ENCODE measurements at places on chromosomes 1 and 21.

DNA sequence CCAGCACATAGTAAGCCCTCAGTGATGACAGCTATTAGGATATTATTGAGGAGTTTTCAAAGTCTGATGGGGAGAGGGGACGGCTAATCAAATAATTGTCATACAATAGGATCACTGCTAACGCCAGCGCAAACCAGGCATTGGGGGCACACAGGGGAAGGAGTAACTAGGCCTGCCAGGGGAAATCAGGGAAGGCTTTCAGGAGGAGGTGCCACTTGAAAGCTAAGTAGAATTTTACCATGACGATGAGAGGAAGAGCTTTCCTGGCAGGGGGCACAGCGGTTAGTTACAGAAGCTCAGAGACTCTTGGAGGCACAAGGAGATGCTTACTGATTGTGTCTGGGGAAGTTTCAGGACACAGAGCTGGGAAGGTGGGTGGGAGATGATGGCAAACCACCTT is 47.2 kb upstream of the LAPTM5 start:
- no peak for DNase-seq

DNA sequence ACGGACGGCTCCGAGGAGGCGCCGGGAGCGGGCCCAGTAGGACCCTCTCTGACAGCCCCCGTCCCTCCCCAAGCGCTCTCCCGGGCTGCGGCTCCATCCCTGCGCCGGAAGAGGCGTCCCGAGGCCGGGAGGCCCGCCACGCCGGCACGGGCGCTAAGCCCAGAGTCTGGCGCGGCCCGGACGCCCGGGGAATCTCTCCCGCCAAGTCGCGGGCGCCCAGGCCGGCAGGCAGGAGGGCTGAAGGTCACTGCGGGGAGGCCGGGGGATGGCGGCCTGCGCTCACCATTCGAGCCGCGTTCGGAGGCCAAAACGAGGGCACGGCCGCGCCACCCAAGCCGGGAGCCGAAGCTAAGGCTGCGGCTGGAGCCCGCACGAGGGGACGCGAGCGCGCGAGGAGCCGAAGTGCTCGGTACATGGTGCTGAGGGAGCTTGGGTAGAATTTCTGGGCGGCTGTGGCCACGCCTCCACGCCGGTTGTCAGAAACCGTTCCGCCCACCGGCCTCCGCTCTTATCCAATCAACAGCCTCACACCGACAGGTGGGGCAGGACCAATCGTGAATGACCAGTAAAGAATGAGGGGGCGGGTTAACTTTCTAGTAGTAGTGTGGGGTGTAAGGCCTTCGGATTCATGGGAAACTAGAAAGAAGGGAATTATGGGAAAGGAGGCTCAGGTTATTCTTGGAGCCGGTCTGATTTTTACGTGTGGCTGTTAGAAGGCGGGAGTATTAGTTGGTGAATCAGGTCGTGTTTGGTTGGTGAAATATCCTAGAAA is at the start of gene FH:
Gene FH, minus strand, starts transcription at position 448 of the 772 bp plus-strand sequence. Its CDS starts 33 bp downstream, at position 415.
- peak; percentile 96 for DNase-seq

GRCh38 chr1:234164098-234164709 is 209.1 kb upstream of the COA6 start:
- no peak for DNase-seq

DNA sequence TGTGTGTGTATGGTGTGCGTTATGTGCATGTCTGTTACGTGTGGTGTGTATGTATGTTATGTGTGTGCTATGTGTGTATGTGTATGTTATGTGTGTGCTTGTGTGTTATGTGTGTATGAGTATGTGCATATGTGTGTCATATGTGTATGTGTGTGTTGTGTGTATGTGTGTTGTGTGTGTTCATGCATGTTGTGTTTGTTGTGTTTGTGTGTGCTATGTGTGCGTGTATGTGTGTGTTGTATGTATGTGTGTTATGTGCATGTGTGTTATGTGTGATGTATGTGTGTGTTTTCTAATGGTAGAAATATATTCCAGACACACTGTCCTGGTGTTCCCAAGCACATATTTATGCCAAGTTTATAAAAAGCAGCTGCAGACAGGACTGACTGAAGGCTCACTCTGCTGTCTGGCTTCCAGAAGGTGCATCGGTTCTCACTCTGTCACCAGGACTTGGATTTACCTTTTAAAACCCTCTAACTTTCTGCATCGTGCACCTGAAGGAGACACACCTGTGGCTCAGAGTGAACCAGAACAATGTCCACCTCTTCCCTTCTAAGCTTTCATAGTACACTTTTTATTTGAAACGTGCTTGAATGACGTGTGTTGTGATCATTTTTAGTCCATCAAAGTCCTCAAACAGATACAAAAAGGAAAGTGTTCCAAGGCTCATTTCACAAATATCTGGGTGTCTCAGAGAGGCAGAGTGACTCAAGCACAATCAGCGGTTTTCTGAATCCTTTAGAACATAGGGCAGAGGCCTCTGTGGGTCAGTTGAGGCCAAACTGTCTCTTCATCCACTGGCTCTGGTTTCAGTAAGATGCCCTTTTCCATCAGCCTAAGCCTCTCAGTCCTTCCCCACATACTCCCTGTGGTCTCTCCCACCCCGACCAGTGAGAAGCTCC is 49.9 kb downstream of the TOMM20 start:
- DNase-seq: no peak

DNA sequence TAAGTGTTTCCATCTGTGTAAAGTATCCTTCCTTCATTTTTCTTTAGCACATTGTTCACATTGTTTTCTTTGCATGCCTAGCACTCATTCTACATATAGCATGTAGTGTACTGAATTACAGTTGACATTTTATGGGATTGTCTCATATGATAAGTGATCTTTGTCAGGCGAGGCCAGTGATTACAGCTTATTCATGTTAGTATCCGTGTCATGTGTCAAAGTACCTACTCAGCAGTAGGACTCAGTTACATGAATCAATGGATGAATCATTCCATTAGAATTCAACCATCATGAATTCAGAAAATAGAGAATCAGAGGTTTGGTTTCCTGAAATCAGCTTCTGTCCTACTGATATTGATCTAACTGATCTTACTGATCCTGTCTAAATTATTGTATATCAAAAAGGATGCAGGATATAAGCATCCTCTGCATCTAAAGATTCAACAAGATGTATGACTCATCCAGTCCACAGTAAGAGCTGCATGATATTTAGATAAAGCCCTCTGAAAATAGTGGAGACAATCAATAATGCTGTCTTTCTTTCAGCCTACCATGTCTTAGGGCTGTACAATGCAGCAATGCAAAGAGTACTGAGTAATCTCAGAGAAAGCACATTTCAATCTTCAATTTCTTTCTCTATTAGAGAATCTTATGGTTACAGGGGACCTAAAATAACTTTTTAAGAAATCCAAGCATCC is 20.7 kb upstream of the HRNR start:
- DNase-seq: no peak

DNA sequence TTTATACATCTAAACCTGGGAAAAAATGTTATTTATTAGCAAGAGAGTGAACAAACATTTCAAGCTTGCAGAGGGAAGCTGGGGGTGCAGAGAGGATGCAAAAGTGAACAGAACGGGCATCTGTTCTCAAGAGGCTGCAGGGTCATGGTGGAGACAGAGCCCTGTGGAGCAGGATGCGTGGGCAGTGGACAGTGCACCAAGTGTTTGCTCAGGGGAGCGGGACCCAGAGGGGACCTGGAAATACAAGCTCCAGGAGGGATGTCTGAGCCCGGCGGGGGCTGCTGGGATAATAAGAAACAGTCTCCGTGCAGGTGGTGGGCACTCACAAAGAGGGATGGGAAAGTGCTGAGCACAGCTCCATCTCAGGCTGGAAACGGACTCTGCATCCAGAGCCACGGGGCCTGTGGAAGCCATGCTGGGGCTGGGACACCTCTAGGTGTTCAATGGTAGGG is 105.3 kb upstream of the SLC45A1 start:
- DNase-seq: no peak

DNA sequence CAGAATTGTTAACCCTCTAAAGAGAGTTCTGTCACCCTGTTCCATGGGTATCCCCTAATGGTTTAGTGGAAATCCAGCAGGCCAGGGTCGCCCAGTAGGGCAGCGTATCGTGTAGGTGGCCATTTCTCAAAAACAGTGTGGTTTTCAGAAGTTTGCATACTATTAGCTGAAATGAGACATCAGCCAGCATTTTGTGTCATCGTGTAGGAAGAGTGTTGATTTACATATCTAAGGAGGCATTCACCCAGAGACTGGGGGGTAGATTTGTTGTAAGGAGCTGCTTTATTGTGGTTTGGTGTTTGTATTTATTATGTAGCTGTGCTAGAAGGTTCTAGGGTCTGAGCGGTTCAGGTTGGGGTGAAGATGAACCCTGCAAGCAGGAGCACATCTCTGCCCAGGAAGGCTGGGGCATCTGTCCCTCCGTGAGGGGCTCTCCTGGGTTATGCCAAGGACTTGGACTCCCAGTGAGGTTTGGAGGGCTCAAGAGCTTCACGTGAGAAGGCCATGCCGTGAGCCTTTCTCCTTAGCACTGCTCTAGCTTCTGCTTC is 174.4 kb downstream of the PGBD5 start:
- DNase-seq: no peak

- DNase-seq: peak; percentile 64
These were observed 1.1 kb downstream of the TNFRSF4 start for GRCh38 chr1:1212780-1213344.

- DNase-seq: no peak
These were observed 20.2 kb downstream of the RIPK4 start for GRCh38 chr21:41746744-41747006.

DNA sequence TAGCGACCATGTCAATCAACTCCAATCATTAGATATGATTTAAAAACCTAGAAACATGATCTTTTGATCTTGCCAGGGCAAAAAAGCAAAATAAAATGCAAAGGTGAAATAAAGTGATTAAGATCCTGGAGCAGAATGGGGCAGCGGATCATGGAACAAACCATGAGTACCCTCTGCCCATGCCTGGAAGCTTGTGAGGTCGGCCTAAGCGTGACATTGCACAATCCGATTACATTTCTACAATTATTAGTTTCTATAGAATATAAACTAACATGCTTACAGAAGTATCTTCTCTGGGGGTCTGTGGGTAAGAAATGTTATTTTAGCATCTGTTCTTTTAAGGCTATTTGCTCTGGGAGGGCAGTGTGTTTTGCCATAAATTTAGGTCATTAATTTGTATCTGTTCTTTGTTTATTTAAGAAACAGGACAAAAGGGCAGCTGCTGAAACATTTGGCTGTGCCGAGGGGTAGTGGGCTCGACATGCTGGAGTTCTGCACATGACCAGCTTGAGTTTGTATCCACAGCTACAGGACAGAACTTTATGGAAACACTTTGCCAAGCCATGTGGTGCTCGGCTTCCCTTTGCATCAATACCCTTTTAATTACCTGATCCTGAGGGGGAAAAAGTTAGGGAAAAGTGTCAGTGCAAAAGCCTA is 55.9 kb downstream of the ZBTB18 start:
- no peak for DNase-seq

- DNase-seq: no peak
These were observed 27.1 kb downstream of the KRTAP24-1 start for GRCh38 chr21:30255679-30256078.

DNA sequence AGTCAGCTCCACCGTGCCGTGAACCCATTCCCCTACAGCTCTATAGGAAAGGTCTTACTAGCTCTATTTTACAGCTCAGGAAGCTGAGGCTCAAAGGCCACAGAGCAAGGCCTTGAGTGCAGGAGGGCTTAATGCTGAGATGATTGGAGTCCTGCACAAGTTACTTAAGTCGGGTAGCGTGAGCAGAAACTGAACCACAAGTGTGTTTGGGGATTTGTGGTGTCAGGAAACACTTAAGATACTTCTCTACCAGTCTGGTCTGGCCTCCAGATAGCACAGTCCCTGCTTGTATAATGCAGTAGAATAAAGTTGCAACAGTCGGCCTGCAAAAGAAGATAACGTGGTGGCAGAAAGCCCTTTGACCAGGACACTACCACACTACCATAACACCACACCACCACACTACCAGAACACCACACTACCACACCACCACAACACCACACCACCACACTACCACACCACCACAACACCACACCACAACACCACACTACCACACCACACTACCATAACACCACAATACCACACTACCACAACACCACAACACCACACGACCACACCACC is 118.1 kb downstream of the SPSB1 start:
- DNase-seq: peak; percentile 28

DNA sequence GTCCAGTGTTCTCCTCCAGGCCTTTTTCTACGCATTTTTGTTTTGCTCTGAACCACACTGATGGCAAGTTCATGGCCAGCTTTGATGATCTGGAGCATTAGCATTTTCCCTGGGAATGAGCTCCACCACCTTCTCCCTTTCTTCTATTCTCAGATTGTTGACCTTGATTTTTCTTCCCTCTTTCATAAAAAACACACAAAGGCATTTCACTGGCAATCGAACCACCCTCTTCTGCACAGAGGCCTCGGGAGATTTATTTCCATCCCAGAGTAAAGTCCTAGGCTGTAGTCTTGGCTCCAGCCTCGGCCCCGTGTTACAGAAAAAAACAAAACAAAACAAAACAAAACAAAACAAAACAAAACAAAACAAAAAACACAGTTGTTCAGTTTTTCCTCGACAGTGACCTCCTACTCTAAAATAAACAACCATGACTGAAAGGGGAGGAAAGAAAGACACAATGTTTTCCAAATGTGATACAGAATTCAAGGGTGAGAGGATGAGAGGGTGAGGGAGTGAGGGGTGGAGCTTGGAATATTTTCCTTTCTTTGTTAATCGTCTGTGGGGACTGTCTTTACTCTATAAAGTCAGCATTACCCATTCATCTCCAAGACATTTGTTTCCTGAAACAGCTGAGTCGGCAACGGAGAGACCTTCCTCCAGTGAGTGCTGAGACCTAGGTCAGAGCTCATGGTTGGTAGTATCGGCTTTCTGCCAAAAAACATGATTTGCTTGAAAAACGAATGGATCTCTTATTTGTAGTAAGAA is 29.8 kb upstream of the RNF186 start:
- no peak for DNase-seq

DNA sequence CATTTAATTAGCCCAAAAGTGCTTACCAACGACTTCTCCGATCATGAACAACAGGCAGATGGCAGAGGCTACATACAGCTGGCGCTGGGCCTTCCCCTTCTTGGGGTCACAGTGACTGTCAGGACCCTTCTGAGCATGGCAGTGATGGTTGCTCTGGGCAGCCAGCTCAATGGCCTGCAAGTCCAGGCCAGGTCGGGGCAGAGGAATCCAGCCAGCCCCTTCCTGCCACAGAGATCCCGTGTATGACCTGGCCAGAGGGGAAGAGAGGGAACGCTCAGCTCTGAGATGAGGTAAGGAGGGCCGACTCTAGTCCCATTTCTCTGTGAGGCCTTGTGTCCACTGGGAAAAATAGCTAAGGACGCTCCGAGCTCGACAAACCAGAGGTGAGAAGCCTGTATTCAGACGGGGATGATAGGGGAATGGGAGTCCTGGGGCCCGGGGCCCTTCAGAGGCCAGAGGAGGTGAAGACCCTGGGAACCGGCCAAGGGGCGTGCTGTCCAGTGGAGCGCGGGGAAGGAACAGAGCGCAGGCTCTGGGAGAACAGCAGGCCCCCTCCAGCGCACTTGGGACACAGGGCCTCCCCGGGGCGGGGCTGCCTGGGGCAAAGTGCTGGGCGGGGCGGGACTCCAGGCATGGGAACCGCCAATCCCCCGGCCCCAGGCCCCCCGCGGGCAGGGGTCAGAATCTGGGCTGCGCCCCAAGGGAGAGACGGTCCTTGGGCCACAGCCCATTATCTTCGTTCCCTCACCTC is 772 bp downstream of the SLC30A2 start:
- no peak for DNase-seq

GRCh38 chr1:156958247-156958714 is 37.8 kb downstream of the LRRC71 start:
- DNase-seq: no peak

- no peak for DNase-seq
These were observed 47.6 kb downstream of the SLC30A7 start for GRCh38 chr1:100943533-100943932.

Measured in CD4-positive, alpha-beta T cell treated with Interleukin-10 for 1 hour (primary cell).